Pericardium fibroblast (primary cell): ENCODE measurements at places on chromosomes 2 and 18. TPM values are rescaled to one million over a fixed set of nuclear protein-coding genes. Genes with fewer than 3 reads are reported as not detected.

The RGPD4 gene
- total RNA-seq: not detected in 2 replicates

The CFC1 gene
- not detected in 2 replicates for total RNA-seq

The DCDC2C gene
- not detected in 2 replicates for total RNA-seq

The KANSL1L gene
- total RNA-seq: 7.1 and 15.9 TPM in 2 replicates

The FAM98A gene
- 17.6 and 28.7 TPM in 2 replicates for total RNA-seq

The ICOS gene
- not detected in 2 replicates for total RNA-seq

The FTCDNL1 gene
- total RNA-seq: 3.2 TPM in 1 of 2 replicates, not detected in the other

The ACMSD gene
- total RNA-seq: not detected in 2 replicates

The MAL gene
- not detected in 2 replicates for total RNA-seq

The DOK6 gene
- total RNA-seq: 0.94 and 2.8 TPM in 2 replicates

The NTSR2 gene
- total RNA-seq: not detected in 2 replicates

The HSBP1L1 gene
- 13.0 and 15.8 TPM in 2 replicates for total RNA-seq

The CTNNA2 gene
- not detected in 2 replicates for total RNA-seq

The SNTG2 gene
- total RNA-seq: not detected in 2 replicates

The ELOA2 gene
- not detected in 2 replicates for total RNA-seq

The IL37 gene
- not detected in 2 replicates for total RNA-seq

The NT5DC4 gene
- not detected in 2 replicates for total RNA-seq

The SERPINE2 gene
- total RNA-seq: 110 and 463 TPM in 2 replicates

The ESPNL gene
- 1.8 and 5.0 TPM in 2 replicates for total RNA-seq
